ENCODE measurements at places on chromosomes 5 and 9. TPM values are rescaled to one million over a fixed set of nuclear protein-coding genes. Genes with fewer than 3 reads are reported as not detected.

- no peak for DNase-seq
Observed at GRCh38 chr9:76107482-76107881, 217.0 kb downstream of the PCSK5 start.

GRCh38 chr5:100693481-100693880, 158.3 kb downstream of the FAM174A start:
- no peak for DNase-seq

DNA sequence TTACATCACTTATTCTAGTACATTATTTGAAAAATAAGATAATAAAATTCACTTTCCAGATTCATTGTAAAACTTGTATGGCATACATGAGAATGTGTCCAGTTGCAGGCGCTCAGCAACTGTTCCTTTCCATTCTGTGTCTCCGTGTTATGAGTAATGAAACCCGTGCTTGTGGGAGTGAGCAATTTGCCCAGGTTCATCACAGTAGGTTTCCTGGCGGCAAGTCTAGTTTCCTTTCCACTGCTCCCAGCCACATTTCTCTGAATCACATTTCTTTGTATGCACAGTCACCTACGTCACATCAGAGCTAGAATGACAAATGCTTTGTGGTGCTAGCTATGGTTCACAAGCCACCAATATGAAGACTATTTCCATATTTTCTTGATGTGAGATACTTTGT, 39.9 kb downstream of the MOCS2 start:
- DNase-seq = no peak

- no peak for DNase-seq
Observed at GRCh38 chr9:133657120-133657661, 21.0 kb downstream of the DBH start.

GRCh38 chr5:77630114-77630680, 8.3 kb downstream of the OTP start:
- DNase-seq = peak; percentile 61

DNA sequence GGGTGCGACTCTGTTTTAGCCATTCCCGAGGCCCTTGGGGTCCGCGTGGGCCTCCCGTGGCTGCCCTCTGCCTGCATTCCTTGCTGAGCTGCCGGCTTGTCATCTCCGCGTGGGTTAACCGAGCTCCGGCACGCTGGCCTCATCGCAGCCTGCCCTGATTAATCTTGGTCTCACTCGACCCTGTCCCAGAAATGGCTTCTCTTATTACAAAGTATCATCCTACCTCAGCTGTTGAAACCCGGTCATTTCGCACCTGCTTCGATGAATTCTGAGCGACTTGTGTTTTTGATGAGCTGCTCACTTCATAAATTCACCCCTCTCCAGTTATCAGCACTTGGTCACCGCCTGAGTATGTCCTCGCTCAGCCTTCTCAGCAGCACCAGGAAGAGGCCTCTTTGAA, 123.5 kb upstream of the EGFLAM start:
- DNase-seq = no peak

DNA sequence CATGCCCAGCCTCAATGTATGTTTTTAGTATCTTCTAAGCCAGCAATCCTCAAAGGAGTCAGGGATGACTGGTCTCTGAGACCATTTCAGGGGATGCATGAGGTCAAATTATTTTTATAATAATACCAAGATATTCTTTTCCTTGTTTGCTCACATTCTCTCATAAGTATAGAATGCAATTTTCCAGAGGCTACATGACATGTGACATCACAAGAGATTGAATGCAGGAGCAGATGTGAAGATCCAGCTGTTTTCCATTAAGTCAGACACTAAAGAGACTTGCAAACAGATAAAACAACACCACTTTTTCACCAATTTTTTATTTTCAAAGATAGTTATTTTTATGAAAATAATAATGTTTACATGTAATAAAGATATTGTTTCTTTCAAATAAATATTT, 22.0 kb upstream of the FREM1 start:
- no peak for DNase-seq

GRCh38 chr5:72633041-72633445, 125.8 kb upstream of the ZNF366 start:
- no peak for DNase-seq

GRCh38 chr5:100616981-100617380, 81.8 kb downstream of the FAM174A start:
- no peak for DNase-seq

DNA sequence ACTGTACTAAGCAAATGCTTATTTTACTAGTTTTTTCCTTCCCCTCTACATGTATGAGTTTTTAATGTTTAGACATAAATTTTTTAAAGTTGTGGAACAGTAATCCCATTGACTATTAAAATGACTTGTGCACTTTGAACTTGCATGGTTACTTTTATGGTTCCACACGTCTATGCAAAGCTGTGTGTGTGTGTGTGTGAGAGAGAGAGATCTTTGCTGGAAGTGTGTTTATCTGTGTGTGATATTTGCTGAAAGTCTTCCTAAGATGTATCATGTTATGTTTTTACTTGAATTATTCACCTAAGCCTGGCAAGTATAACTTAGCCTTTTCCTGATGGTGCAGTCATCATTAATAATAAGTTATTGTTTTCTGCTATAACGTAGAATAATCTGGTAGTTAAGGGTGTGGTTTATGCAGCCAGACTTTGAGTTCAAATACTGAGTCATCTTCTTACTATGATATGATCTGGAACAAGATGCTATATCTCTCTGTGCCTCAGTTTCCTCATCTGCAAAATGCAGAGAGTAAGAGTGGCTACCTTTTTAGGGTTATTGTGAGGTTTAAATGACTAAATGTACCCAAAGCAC, 138.6 kb downstream of the SMARCA2 start:
- DNase-seq = no peak

- no peak for DNase-seq
Observed at GRCh38 chr5:150081541-150082283, 4.6 kb downstream of the CSF1R start.

Gene SPATA31E1
- total RNA-seq = not detected

Gene ZNF608
- 5.6 TPM for total RNA-seq

Gene OR1J2
- not detected for total RNA-seq

Data from HCT116 (cell line).